ENCODE measurements at places on chromosomes 5 and 9.

DNA sequence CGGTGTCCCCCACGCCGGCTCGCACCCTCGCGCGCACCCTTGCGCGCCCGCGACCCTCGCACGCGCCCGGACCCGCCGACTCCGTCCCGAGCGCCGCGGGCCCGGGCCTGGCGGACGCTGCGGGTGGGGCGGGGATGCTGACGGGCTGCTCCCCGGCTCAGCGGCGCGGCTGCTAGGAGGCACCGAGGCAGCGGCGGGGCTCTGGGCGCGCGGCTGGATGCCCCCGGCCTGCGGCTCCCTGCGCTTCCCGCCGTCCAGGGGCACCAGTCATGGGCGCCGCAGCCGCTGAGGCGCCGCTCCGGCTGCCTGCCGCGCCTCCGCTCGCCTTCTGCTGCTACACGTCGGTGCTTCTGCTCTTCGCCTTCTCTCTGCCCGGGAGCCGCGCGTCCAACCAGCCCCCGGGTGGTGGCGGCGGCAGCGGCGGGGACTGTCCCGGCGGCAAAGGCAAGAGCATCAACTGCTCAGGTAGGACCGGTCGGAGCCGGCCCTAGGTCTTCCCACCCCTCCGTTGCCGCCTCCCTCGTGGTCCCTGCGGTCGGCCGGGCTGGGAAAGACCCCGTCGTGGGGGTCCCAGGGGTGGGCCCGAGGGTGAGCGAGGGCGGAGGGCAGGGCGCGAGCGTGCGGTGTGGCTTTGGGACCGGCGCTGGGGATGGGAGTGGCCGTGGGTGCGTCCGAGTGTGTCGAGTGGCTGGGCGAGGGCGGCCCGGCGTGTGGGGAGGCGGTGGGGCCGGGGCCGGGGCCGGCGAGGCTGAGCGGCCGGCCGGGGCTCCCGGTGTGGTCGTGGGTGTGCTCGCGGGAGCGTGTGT is 530 bp downstream of the TMEFF1 start:
- no peaks in the 10 kb centered on the region for H3K27me3 ChIP-seq
- no peak overlapping the region for H3K27ac ChIP-seq
- H3K4me3 ChIP-seq, result peak overlapping the region; percentile 51
- DNase-seq, result peak; percentile 48
- H3K4me1 ChIP-seq, result peaks cover 3% of the 10 kb centered on the region
- no peaks in the 10 kb centered on the region for H3K36me3 ChIP-seq

GRCh38 chr5:72063219-72063819 is 44.0 kb upstream of the MAP1B start:
- no peak overlapping the region for H3K4me3 ChIP-seq
- H3K27ac ChIP-seq, result no peak overlapping the region
- no peaks in the 10 kb centered on the region for H3K36me3 ChIP-seq
- H3K4me1 ChIP-seq, result no peaks in the 10 kb centered on the region

DNA sequence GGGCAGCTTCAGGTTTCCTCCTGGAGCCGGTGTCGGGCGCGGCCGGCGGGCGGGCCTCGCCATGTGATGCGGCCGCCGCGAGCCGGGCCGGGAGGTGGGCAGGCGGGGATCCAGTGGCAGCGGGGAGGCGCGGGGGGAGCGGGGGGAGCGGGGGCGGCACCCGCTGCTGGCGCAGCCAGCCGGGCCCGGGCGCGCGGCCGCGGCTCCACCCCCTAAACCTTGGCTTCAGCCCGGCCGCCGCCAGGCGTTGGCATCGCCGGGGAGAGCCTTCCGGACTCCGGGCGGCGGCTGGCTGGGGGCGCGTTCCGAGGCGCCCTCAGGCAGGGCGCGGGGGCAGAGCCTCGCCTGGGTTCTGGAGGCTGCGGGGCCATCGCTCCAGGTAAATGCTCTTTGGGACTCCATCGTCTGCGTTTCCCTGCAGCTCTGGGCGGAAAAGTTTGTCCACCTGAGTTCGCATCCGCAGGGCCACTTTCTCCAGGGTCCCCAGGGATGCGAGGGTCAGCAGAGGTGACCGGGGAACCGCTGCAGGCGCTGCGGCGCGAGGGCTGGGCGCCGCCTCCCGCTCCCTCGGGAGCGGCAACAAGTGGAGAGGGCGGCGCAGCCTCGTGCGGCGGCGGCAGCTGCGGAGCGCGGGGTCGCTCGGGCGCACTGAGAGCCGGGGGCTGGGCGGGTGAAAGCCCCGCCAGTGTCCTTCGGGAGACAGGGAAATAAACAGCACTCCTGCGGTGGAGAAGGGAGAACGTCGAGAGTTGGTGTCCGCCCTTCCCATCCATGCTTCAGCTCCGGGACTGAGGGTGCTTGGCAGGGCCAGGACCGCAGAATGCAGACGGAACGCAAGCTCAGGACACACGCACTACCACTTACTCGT is at the start of gene ARHGEF28:
Gene ARHGEF28, plus strand, starts transcription at position 253 of the 868 bp plus-strand sequence. CDS start 58,656 bp downstream, outside the sequence.
- no peaks in the 10 kb centered on the region for H3K36me3 ChIP-seq
- H3K4me1 ChIP-seq, result peaks cover 40% of the 10 kb centered on the region

DNA sequence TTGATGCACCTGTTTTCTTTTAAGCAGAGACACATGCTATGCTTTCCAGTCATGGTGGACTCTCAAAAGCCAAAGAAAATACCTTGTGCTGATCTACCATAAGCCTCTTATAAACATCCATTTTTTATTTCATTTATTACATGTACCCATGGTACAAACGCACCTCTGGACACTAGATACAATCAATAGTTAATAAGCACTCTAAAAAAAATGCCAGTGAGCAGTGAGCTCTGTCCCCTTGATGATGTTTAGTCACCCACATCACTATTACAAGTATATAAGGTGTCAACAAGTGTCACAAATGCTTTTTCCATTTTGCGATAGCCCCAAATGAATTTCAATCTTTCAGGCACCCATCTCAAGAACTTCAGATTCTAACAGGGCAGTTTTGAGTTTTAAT is 5.9 kb downstream of the KLF4 start:
- peaks cover 4% of the 10 kb centered on the region for H3K4me1 ChIP-seq
- H3K27me3 ChIP-seq, result peaks cover 8% of the 10 kb centered on the region
- no peak overlapping the region for H3K27ac ChIP-seq

- no peak for DNase-seq
- no peak overlapping the region for H3K4me3 ChIP-seq
- H3K4me1 ChIP-seq, result no peaks in the 10 kb centered on the region
- no peak overlapping the region for H3K27ac ChIP-seq
Observed at GRCh38 chr5:135069895-135070657, 36.0 kb upstream of the PITX1 start.

DNA sequence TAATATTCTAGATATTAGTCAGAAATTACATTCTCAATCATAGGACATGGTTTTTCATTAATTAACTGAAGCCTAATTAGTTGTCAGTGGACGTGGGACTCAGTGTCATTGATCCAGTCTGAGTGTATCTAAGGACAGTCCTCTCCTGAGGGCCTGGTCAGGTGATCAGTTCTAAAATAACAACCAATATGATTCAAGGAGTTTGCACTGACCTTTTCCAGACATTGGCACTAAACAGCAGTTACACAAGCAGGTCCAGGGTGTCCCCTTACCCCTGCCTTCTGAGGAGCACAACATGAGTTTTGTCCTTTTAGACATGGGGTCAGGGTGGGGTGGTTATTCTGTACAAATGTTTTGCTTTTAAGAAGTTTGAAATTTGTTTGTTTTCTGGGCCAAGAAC is 97.8 kb downstream of the CMYA5 start:
- H3K27ac ChIP-seq, result no peak overlapping the region
- DNase-seq, result no peak
- no peak overlapping the region for H3K4me3 ChIP-seq
- H3K36me3 ChIP-seq, result no peaks in the 10 kb centered on the region
- H3K4me1 ChIP-seq, result no peaks in the 10 kb centered on the region

DNA sequence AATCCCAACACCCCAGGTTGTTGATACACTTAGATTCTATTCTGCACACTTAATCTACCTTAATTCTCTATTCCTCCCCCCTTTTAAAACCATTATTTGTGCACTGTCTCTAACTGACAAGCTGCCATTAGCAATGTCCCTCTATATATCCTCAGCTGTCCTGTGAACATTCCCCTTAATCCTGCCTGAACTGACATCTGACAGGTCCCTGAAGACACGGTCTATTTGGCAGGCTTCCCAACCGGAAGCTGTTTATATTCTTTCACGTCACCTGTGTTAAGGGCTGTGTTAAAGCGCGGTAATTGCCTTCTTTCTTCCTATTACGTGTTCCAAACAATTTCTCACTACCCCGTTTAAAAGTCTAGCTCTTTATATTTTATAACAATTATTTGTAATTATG is 277.3 kb downstream of the CDH9 start:
- H3K4me1 ChIP-seq, result no peaks in the 10 kb centered on the region
- H3K36me3 ChIP-seq, result no peaks in the 10 kb centered on the region
- no peaks in the 10 kb centered on the region for H3K27me3 ChIP-seq
- no peak for DNase-seq

DNA sequence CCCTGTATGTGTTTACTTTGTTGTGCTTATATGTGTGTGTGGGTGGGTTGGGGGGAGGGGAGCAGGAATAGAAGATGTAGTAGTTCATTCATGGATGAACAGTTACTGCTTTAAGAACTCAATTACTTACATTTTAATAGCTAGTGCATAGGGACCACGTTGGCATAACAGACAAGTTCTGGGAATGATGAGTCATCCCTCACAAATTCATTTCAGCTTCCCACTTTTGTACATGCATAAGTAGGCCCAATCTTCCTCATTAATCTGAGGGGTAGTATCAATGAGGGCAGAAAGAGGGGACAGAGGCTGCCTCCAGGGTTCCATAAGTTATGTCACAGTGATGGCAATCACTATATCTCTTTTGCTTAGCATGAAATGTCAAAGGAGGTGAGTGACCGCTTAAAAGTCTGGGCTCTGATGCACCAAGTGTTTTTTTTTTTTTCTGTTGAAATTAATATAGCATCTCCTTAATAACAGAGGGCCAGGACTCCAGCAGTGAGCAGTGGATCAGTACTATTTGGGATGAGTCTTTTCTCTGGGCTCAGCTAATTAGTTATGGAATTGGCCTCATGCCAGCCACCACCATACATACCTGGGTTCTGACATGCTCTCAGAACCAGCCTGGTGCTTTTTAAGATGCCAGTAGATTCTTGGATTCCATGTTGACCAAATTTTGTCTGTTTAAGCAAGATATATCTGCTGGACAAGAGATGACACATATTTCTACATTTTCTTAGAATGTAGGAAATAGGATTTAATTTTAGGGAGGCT is 37.1 kb downstream of the PRDM6 start:
- peak; percentile 18 for DNase-seq
- no peaks in the 10 kb centered on the region for H3K4me1 ChIP-seq
- H3K4me3 ChIP-seq, result no peak overlapping the region
- no peaks in the 10 kb centered on the region for H3K27me3 ChIP-seq
- H3K36me3 ChIP-seq, result no peaks in the 10 kb centered on the region
- no peak overlapping the region for H3K27ac ChIP-seq

- DNase-seq, result no peak
- H3K4me1 ChIP-seq, result no peaks in the 10 kb centered on the region
- H3K27ac ChIP-seq, result no peak overlapping the region
Observed at GRCh38 chr9:82144803-82145202, 156.2 kb downstream of the SPATA31D1 start.

Measured in endothelial cell of umbilical vein (primary cell).